ENCODE measurements at places on chromosomes 6 and 20.
A peak's percentile ranks its signal among the peaks of the same experiment; 100 is the strongest.

DNA sequence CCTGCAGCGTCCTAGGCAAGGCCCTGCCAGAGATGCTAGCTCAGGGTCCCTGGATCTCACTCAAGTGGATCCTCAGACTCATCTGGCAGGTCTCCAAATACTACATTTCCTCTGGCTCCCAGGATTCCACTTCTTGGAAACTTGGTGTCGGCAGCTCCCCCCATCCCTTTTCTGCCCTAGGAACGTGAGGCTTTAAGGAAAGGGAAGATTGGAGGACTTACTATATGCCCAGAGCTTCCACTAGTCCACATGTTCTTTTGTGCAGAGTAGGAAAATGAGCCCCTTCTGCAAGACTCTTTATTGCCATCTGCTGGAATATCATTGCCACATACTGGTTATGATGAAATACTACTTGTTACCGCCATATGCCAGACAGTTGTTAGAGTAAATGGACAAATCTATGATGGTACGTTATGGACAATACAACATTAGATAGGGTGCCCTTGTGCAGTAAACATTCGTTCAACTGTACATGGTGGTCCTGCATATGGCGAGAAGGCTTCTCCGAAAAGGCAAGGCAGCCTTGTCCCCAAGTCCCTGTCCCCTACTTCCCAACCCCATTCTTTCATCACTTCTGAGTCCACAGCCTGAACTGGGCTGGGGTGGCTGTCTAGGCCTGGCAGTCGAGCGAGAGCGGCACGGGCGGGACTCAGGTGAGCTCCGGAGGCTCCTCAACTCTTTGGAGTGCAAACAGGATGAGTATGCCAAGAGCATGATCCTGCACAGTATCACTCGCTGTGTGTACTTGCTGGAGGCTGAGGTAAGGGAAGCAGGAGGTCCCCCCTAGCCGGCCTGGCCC, 780 bp downstream of the ARMC12 start:
- peak; percentile 75 for DNase-seq

DNA sequence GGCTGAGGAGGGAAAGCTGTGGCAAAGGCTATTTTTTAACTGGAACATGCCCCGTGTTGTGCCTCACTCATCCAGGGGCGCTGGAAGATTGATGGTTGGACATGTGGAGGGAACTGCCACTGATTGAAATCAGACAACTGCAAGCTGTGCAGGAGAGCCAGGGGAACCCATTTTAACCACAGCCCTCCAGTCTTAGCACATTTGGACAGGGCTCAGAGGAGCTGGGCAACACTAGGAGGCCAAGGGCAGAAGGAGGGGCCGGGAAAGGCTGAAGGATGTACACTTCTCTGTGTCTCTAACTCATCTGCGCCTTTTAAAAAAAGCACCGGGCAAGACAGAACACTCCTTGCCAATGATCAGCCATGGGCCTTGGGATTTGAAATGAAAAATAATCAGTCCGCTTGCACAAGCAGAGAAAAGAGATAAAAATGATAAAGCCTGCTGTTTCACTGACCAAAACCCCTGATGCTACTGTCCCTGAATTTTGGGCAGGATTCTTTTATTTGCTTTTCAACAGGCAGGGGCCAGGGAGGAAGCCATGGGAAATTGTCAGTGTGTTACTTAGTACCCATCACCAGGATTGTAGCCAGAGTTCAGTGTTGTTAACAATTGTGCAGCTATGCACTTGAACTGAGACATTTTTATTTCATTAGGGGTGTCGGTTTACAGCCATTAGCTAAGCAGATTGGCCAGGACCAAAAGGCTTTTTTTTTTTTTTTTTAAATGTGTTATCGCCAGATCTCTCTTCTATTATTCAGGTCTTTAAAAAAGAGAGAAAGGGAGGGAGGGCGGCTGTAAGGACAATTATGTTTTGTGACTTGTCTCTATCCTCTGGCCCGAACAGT, 109.3 kb upstream of the EYA4 start:
- no peak for DNase-seq

DNA sequence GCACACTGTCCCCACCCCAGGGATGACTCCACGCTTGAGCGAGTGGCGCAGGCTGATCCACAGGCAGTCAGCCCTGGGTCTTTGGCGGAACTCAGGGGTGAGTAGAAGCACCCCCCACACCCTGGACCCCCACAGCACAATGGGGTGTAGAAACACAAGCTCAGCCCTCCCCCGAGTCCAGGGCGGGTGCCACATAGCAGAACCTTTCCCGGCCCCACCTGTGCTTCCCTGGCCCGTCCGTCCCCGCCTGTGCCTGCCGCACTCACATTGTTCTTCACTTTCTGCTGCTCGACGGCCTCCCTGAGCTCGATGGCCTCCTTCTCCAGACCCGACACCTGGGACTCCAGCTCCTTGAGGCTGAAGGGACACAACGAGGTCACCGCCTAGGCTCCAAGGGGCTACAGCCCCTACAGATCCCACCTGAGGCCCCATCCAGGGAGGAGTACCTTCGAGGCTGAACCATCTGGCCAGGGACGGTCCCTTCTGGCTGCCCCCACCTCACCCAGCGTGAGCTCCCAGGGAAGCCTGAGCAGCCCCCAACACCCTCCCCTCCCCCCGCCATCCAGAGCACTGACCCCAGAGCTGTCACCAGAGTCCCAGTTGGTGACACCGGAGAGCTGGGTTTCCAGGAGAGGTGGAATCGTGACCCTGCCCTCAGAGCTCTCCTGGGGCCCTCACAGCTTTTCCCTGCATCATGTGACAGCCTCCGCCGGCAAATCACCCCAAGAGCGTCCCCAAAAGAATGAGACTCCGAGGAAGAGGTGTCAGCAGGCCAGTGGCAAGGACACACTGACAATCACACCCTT, 55.6 kb downstream of the DSTN start:
- no peak for DNase-seq

DNA sequence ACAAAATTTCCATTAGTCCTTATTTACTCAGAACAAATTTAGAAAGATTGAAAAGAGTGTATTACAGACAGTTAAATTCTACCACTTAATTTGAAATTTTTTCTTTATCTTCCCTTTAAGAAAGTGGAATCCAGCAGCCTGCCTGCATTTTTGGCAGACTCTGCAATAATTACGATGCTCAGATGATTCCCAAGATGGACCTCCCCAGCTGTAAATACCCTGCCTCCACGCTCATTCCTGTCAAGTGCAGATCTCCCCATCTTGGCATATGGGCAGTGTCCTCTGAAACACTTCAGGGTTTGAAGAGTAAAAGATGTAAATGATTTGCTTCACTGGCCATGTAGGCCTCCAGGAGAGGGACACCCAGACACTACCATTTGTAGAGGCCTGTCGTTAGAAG, 471.2 kb downstream of the PRKN start:
- no peak for DNase-seq

- no peak for DNase-seq
Observed at GRCh38 chr20:53302695-53303412, 290.8 kb downstream of the ZNF217 start.

- DNase-seq, result no peak
Observed at GRCh38 chr6:107716688-107717089, 107.4 kb downstream of the SCML4 start.

DNA sequence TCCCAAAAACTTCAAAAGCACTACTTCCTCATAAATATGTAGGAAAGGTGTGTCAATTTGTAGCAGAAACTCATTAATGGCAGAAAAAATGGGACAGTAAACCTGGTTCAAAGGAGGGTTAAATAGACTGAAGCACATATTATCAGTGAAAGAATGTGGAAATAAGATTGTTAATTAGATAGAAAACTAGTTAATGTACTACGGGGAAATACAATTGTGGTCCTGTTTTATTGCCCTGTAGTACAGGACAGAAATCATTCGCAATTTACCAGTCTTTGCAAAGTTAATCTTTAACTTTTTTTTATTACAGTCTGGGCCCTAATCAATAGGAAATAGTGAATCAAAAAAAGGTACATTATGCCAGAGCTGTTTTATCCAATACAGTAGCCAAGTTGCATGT, 82.0 kb upstream of the PAK5 start:
- DNase-seq, result no peak

DNA sequence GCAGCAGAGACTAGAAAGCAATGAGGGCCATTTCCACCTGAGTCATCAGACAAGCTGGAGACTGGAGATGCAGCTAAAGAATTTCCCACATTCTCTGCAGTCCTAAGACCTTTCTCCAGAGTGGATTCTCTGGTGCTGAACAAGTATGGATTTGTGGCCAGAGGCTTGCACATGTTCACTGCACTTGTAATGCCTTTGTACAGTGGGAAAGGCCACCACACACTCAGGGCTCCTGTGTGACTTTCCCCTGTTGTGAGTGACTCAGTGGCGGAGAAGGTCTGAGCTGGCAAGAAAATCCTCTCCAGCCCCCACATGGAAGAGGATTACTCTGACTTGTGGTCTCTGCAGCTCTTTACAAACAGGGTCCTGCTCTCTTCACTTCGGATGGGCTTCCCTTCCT, 192.3 kb downstream of the C6orf118 start:
- no peak for DNase-seq

GRCh38 chr6:36499918-36500317, 47.4 kb downstream of the STK38 start:
- DNase-seq, result no peak

DNA sequence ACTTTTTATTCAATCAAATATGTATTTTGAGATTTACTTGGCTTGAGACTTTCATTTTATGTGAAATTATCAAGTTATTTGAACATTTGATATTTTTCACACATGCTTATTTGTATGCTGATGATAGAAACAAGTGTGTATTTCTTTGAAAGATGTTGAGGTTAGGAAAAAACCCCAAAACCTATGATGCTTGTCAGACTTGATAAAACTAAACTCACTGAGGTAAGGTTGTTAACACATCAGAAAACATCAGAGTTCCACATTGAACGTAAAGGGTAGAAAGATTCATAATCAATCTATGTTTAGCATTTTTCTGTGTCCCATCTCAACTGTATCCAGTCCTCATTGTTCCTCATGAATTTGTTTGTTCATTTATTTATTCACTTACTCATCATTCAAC, 12.2 kb downstream of the SF3B5 start:
- no peak for DNase-seq

- DNase-seq, result no peak
Observed at GRCh38 chr20:42134265-42135098, 516.3 kb upstream of the CHD6 start.

- no peak for DNase-seq
Observed at GRCh38 chr6:34633785-34634184, 62.8 kb downstream of the ILRUN start.

- DNase-seq, result peak; percentile 56
Observed at GRCh38 chr6:41602864-41603608, 35.2 kb upstream of the MDFI start.

GRCh38 chr20:50895111-50895830, 36.0 kb downstream of the ADNP start:
- DNase-seq, result peak; percentile 82

DNA sequence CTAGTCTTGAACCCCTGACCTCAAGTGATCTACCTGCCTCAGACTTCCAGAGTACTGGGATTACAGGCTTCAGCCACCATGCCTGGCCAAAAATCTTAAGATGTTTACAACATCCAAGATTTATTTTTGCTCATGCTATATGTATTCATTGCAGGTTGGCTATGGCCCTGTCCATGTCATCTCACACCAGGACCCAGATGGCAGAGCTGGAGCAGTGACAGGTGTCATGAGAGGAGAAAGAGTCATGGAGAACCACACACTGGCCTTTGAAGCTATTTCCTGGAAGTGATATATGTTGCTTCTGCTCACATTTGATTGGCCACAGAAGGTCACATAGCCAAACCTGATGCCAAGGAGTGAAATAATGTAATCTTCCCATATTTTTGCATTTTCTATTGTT, 13.8 kb upstream of the DDR1 start:
- DNase-seq, result no peak

GRCh38 chr6:5110246-5110645, 25.1 kb downstream of the PPP1R3G start:
- DNase-seq, result no peak

DNA sequence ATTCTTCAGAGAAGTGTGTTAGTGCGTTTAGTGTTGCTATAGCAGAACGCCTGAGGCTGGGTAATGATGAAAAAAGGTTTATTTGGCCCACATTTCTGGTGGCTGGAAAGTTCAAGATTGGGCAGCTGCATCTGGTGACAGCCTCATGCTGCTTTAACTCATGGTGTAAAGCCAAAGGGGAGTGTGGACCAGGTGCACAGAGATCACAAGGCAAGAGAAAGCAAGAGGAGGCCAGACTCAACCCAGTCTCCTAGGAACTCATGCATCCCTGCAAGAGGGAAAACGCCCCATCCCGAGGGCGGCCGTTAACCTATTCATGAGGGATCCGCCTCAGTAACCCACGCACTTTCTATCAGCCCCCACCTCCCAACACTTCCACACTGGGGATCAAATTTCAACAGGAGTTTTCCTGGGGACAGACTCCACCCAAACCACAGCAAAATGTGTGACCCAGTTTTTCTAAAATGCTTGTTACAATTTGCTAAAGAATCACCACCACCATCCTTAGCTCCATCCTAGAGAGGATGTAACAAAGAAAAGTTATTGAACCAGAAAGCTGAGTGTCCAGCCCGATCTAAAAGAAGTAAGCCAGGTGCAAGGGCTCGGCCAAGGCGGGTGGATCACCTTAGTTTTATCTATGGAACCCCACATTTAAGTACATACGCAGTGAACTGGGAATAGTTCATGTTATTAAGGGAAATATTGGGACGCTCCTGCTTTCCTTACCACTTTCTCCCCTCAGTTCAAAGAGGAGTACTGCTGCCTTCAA, 164.8 kb downstream of the QKI start:
- no peak for DNase-seq

DNA sequence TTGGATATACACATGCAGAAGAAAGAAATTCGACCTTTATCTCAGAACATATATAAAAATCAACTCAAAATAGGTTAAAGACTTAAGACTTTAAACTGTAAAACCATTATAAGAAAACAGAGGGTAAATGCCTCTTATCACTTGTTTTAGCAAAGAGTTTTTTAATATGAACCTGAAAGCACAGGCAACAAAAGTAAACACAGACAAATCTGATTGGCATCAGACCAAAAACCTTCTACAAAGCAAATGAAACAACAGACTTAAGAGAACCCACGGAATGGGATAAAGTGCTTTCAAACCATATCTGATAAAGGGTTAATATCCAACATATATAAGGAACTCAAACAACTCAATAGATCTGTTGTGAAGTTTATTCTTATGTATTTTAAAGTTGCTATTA, 309.9 kb upstream of the OPRM1 start:
- peak; percentile 35 for DNase-seq

DNA sequence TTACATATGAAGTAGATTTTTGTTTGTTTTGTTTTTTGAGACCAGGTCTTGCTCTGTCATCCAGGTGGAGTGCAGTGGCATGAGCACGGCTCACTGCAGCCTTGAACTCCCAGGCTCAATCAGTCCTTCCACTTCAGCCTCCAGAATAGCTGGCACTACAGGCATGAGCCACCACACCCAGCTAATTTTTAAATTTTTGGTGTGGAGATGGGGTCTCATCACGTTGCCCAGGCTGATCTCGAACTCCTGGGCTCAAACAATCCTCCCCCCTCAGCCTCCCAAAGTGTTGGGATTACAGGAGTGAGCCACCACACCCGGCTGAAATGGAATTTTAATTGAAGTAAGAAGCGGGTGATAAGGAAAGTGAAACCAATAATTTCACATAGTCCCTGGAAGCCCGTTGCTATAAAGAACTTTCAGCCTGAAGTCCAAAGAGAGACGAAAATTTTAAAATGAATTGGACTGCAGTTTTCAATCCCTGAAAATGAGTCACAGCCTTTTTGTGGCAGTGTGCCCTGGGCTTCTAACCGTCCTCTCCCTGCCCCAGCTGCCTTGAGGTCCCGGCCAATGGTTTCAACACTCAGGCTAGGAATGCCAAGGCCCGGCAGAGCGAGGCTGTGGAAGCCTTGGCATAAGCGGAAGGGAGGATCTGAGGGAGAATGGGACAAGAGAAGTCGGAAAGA, 757 bp downstream of the RAET1E start:
- DNase-seq, result no peak

GRCh38 chr6:130991422-130992137, 71.5 kb downstream of the EPB41L2 start:
- no peak for DNase-seq

Measured in LNCaP clone FGC (cell line).